Stimulated activated CD4-positive, alpha-beta T cell treated with anti-CD3 and anti-CD28 coated beads, Interleukin-12 subunit alpha, Interleukin-12 subunit beta, amount 100 ng/mL, for 24 hours (primary cell): ENCODE measurements at places on chromosomes 2 and 18.

DNA sequence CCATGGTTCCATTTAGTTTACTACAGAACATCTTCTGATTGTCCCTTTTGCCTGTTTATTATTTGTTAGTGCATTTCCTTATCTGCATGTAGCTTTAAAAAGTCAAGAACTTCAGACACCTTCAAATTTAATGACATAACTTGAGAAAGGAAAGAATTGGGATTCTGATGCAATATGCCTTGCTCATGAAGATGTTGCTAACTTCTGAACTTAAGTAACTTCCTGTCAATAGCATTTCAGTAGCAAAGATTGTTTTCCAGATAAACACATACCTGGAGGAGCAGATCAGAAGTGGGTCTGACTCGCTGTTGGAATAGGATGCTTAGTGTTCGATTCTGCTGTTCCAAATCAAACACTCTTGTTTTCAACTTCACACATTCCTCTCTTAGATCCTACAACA is 190.2 kb upstream of the LYPD1 start:
- no peak for DNase-seq

GRCh38 chr2:147594038-147594437 is 250.8 kb upstream of the ACVR2A start:
- DNase-seq, result no peak

DNA sequence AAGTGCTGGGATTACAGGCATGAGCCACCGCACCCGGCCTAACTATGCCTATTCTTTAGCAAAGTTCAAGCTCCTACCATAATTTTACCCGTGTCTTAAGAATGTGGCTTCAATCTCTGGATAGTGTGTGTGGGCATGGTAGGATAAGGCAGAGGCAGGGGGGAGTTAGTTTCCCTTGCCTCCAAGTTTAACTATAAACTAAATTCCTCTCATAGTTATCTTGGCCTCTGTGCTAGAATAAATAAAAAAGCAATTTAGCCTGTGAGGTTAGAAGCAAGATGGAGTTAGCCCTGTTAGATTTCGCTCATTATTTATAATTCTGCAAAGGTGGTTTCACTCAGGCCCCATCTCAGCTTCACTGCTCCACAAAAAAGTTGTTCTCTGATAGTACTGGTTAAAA is 7.0 kb upstream of the FAM98A start:
- no peak for DNase-seq

GRCh38 chr2:141589314-141589713 is 541.5 kb downstream of the LRP1B start:
- DNase-seq, result no peak

DNA sequence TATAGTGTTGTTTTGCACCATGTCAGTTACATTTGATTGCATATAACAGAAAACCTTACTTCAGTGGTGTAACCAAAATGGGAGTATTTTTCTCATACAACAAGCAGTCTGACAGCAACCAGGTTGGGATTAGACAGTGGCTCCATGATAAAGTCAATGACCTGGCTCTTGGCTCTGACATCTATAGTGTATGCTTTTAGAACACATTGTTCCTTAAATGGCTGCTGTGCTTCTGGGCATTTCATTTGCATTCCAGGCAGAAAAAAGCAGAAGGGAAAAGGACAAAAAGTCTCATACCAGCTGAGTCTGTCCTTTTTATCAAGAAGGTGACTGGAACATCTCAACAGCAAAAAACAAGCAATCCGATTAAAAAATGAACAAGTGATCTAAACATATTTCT is 10.2 kb downstream of the MERTK start:
- no peak for DNase-seq

DNA sequence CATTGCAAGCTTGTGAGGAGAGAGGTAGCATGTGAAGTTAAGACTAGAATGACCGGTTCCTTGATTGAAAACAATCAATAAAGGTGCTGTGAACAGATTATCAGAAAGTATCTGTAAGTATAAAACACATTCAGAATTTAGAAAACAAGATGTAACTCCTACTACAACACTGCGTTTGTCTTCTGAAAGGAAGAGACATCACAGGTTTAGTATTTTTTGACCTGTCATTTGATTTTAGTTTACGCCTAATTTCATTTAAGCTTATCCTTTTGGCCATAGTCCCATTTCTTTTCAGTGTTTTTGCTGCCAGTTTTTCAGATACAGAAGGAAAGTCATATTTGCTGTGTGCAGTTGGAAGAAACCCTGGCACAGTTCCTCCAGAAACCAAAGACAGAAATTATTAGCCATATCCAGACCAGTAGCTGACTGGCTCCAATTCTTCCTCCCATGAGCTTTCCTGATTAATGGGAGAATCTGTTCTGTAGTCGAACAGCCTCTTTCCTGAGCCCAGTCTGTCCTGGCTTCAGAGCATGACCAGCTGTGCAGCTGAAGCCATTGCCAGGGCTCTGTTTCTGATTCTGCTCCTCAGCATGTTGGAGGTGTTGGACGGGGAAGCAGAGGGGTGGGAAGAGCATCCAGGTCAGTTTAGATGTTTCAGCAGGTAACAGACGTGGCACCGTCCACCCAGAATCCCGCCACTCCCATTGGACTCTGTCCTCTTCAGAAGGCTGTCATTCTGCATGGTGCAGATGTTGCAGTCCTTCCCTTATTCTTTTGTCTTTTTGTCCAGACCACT is 61.0 kb downstream of the CRIM1 start:
- no peak for DNase-seq
